Fibroblast of the conjunctiva (primary cell): ENCODE measurements at places on chromosomes 5 and 9.

- no peak for DNase-seq
Observed at GRCh38 chr5:90390326-90390725, 19.2 kb downstream of the CETN3 start.

DNA sequence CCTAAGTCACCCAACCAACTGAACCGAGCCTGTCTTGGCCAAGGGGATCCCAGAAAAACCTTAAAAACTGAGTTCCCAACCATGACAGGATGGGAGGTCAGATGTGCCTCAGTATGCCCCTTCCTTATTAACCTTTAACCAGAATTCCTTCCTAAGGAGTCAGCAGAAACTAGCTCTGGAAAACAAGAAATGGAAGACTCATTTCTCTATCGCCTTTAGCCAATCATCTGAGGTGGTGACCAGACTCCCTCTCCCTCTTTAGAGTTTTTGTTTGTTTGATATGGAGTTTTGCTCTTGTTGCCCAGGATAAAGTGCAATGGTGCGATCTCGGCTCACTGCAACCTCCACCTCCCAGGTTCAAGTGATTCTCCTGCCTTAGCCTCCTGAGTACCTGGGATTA lies 37.5 kb downstream of the SLC28A3 start:
- no peak for DNase-seq

DNA sequence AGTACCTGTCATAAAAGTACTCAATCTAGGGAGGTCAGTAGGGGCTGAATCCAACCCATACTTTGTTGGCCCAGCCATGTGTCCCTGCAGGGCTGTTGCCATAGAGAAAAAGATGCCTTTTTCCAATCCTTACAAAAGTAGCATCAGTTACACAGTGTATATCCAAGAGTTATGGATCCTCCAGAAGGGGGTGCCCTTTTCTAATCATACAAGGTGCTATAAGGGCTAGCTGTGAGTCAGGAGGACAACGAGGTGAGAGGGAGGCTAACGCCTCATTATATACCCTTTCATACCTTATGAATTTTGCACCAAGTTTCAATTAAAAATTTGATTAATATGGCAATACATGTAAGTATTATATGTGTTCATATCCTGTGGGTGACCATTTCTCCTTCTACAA lies 4.8 kb downstream of the KIAA0825 start:
- no peak for DNase-seq

GRCh38 chr9:120310035-120310434 lies 269.9 kb downstream of the CDK5RAP2 start:
- DNase-seq, result no peak

GRCh38 chr5:128083811-128084227 lies 253 bp downstream of the SLC12A2 start:
- DNase-seq, result peak; percentile 17

DNA sequence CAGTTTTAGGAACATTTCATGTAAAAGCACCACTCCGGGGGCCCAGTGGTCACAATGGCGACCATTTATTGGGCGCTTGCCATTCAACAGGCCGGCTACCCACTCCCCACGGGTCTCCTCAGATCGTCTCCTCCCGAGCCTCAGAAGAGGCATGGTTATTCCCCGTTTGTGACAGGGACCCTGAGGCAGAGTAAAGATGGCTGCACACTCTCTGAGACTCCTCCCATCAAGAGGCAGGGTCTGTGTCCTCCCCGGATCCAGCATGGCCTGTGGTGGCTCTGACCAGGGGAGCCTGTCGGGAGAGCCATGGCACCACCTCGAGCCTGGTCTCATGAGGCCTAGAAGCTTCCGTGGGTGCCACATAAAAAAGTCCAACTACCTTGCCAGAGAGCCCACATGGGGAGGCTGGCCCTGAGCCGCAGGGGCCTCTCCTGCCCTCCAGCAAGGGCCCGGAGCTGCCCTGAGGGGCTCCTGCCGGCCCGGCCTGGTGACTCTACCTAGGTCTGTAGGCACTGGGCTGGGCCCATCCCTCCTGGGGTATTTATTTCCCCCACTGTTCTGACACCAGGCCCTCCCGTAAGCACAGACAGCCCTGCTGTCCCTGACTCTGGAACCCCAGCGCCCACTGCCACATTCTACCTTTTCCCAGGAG lies 90.8 kb downstream of the VAV2 start:
- DNase-seq, result no peak

GRCh38 chr5:56052735-56053134 lies 58.0 kb upstream of the IL6ST start:
- DNase-seq, result no peak

DNA sequence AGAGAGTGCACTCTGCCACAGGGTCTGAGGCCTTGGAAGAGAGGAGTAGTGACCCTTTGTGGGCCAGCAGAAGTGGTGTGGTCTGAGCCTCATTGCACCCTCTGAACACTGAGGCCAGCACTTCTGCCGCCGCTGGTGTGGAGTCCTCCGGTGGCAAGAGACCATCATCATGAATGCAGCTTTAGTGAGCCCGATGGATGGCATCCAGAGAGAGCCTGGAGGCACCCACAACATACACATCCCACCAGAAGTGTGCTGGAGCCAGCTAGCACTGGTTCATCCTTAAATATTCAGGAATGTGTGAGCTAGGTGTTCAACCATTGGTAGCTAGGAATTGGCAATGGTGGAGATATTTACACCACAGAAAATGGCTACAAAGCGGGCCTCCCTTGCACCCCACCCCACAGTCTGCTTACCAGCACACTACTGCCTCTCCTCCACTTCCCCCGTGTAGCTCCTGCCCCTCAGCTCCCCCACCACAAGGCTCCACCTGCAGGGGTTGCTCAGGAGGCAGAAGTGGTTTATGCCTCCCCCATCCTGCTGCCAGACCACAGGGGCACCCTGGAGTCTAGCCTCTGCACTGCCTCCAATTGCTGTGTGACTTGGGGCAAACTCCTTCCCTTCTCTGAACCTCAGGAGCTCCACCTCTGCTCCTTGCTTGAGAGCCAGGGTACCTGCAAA lies 16.4 kb downstream of the SLC6A7 start:
- DNase-seq, result no peak

DNA sequence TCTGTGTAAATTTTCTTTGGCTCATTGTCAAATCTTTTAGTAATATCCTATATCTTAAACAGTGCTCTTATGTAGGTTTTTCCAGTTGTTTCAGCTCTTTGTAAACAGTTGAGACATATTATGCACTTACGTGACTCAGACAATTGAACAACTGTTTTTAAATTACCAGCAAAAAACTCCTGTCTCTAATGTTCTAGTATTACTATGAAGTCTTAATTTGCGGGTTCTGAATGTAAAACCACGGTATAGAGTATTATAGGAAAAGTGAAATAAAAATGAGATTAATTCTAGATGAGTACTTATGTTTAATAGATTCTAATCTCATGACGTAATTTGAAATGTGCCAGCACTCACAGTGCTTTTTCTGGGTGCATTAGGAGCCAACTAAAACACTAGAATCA lies 136.0 kb downstream of the GDNF start:
- DNase-seq, result no peak

DNA sequence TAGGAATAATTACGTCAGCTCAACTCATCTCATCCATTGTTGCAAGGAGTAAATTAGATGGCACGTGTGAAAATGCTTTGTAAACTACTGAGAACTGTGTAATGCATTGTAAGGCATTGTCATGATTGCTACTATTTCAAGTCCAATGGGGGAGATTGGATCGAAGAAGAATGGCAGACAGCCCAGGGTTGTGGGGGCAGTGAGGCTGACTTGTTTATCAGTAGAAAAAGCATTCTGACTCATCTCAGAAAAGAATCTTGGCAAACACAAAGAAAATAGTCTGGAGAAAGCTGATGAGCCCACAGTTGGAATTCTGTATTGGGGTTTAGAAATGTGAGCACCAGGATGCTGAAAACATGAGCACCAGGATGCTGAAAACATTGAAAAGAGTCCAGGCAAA lies 28.0 kb upstream of the DAP start:
- peak; percentile 56 for DNase-seq

DNA sequence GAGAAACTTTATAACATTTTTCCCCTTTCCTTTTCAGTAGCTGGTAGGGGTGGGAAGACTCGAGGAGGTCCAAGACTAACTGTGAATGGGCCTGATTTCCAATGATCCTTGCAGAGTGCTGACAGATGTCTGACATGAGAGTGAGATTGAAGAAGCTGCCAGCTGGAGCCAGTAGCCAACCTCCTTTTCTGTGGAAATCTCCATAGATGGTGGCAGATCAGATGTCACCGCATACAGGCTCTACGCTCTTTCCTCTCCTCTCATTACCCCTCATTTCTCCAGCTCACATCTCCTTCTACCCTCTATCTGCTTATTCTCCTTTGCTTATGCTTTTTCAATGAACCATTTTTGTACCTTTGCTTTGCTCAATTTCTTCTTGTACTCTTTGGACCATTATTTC lies 395.2 kb upstream of the TNC start:
- DNase-seq, result no peak

DNA sequence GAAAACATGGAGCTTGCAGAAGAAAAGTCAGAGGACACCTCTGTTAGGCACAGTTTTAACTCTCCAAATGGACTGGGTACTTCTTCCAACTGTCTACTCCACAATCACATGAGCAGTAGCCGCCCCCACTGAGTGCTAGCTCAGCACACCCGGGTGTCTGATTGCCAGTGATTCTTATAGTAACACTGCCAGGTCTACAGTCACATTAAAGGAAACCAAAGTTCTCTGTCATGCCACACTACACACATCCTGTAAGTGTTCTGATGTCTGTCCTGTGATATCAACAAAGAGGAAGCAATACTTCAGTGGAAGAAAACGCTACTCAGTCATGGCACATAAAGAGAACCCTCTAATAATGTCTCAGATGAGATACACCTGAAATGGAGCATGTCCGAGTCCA lies at the start of gene HAVCR2:
Gene HAVCR2 (minus strand): TSS at position 69 of the 400 bp plus-strand sequence. CDS start 61 bp downstream, at position 8.
- no peak for DNase-seq

DNA sequence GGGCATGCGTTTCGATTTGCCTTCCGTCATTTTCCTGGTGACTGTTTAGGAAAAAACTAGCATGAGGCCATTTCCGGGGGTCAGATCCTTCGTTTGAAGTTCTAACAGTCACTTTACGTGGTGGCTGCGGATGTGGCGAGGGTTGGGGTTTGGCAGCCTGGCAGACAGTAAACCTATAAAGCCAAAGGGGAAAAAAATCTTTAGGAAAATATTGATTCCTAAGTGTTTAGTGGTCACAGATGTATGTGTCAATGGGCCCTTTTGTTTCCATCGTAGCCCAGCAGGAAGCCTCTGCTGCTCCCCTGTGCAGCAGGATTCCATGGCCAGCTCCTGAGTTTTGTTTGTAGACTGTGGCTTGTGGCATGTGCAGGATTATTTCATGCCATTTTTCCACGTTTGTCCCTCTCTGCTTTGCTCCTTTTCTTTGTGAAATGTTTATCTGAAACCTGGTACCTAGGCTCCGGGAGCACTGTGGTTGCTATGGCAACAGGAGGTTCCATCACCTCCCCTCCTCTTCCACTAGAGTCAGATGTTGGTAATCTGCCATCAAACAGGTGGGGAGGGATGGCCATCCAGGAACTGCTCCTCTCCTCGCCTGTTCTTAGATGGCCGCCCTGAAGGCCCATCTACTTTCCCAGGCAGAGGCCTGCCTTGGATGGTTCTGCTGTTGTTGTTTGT lies 202.3 kb downstream of the AOPEP start:
- no peak for DNase-seq

DNA sequence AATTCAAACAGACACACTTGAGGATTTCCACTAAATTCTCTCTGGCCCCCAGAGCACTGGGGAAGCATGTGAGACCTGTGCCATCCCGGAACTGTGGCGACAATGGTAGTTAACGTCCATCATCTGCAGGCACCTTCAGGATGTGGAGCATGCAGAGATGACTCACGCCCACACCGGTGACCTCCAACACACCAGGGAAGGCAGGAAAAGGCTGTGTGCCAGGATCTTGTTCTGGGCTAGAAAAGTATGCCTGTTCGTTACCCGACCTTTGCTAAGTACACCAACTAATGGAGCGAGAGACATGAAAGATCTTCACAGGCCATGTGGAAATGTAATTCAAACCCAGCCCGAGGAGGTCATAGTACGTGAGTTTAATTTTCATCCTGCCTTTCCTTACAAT lies 208.8 kb downstream of the MELK start:
- no peak for DNase-seq

DNA sequence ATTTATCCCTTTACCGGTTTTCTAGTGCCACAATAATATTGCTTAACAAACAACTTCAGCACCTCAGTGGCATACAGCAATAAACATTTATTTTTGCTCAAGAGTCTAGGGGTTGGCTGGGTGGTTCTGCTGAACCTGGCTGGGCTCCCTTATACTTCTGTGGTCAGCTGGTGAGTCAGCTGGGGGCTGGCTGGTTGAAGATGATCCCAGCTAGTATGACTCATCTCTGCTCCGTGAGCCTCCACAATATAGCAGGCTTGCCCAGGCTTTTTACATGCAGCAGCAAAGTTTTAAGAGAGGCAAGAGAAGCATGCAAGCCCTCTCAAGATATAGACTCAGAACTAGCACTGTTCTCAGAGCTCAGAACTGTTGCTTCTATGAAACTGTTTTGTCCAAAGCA lies 523.5 kb upstream of the CLINT1 start:
- peak; percentile 95 for DNase-seq

DNA sequence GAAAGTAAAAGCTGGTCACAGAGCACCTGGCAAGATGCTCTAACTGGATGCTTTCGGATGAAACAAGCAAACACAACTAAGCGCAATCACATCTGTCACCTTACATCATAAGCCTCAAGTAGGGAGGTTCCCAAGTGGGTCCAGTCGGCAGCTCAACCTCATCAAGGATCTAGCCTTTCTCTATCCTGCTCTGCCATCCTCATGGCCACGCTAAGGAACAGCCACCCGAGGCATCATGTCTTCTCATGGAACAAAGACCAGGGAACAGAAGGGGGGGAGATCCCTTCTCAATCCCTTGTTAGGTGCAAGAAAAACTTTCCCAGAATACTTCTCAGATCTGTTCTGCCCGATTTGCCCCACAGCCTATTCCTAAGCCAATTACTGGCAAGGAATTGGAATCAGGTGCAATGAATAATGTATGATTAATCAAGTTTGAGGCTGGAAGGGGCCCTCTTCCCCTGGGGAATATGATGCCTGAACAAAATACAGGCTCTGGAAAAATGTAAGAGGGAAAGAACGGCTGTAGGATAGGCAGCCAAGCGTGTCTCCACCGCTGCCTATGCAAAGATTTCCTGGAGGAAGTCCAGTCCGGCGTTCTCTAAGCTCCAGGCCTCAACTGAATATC lies 1.3 kb upstream of the HABP4 start:
- DNase-seq, result peak; percentile 13
